ENCODE measurements at places on chromosomes 2 and 18. TPM values are rescaled to one million over a fixed set of nuclear protein-coding genes. Genes with fewer than 3 reads are reported as not detected.

DNA sequence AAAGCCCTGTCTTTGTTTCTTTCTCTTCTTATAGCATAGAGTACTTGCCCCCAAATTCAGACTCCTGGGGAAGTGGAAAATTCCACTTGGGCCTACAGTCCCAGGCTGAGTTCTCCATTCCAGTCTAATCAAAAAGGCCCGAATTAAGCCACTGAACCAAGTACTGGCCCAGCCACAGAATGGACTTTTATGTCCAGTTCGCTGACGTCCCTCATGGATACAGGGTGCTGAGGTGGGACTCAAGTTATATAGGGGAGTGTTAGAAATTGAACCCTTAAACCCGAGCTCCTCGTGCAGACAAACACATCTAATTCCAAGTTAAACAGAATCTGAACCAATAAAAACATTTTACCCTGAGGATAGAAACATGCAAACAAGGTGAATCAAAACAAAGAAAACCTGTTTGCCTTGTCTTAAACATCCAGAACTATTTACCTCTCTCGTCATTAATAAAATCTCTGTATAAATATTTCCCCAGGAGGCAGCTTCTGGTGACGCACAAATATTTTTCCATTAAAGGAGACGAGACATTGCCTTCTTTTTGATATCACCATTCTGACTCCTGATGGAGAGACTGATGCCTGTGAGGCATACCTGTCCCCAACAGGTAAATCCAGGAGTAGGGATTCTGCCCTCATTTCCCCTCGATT lies 136.8 kb upstream of the ARL4C start:
- no peak for DNase-seq

- DNase-seq = no peak
These were observed 244.8 kb upstream of the NCKAP5 start for GRCh38 chr2:133812826-133813617.

DNA sequence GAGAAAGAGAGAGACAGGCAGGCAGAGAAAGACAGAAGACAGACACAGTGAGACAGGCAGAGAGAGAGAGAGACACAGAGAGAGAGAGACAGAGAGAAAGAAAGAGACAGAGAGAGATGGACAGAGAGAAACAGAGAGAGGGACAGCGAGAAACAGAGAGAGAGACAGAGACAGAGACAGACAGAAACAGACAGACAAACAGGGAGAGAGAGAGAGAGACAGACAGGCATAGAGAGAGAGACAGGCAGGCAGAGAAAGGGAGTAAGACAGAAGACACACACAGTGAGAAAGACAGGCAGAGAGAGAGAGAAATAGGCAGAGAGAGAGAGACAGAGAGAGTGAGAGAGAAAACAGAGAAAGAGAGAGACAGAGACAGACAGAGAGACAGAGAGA lies 105.3 kb upstream of the ANKRD30BL start:
- no peak for DNase-seq

The REG3A gene
- total RNA-seq = not detected

- DNase-seq = no peak
These were observed 78.4 kb downstream of the LIMS1 start for GRCh38 chr2:108612514-108613183.

DNA sequence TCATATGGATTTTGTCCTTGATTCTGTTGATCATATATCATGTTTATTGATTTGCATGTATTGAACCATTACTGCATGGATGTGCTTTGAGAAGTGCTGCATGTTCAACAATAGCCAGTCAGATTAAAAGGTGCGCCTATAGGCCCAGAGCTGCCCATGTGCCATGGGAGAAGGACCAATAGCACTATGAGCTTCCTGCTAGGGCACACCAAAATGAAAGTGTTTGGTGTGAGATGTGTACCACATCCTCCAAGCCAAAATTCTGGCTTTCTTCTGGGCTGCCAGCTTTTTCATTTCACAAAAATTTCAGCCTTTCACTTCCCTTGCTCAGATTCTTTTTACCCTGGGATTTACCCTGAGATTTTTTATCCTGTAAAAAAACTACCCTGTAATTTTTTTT lies 34.8 kb upstream of the MMADHC start:
- no peak for DNase-seq

The DLX2 gene
- total RNA-seq = 1.9 TPM

The LRRC30 gene
- not detected for total RNA-seq

GRCh38 chr2:226352941-226353560 lies 446.6 kb downstream of the IRS1 start:
- no peak for DNase-seq

DNA sequence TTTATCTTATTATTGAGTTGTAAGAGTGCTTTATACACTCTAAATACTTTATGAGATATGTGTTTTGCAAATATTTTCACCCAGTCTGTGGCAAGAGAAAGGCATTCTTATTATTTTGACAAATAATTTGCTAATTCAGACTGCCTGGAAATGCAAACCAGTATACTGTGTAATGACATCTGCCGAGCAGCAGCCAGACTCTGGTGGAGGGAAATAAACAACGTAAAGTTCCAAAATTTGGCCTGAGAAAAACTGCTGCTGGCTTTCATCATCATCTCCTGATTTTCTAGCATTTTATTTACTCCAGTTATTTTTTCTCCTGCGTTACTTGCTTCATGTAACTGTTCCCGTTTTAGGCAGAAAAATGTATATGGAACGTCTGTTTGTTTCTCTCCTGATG lies 161.6 kb downstream of the RNF152 start:
- no peak for DNase-seq

DNA sequence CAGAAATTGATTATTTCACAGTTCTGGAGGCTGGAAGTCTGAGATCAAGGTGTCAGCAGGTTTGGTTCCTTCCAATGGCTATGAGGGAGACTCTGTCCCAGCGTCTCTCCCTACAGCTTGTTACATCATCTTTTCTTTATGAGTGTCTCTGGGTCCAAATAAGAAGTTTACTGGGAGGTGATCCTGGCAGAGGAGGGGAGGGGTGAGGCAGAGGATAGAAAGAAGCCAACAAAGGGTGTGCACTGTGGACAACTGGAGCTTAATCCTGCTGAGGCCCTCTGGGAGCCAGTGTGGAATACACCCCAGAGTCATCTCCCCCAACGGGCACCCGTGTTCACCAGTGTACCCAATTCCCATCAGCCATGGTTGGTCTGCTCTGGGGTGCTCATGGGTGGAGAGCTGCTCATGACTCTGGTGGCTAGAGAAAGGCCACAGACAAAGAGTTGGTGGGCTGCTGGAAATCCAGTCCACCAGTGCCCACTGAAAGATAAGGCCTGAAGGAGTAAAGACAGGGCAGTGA lies 57.5 kb upstream of the CTLA4 start:
- DNase-seq = no peak

DNA sequence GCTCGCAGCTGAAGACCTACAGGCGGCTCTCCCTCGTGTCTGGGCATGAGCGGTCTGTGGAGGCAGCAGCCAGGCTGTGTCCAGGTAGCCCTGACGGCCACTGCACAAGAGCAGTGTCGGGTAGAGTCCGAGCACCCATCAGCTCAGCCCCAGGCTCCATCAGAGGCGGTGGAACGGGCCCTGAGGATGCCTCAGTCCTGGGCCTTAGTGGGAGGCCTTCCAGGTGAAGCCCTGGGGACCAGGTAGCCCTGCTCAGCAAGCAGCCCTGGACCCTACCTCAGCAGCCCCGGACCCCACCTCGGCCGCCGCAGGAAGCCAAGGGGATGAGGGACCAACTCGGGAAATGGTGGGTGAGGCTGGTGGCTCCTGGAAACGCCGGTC lies 21.3 kb upstream of the KLF11 start:
- no peak for DNase-seq

The SERPINB12 gene
- total RNA-seq = not detected

- no peak for DNase-seq
These were observed 5.8 kb upstream of the SMYD5 start for GRCh38 chr2:73208258-73208657.

DNA sequence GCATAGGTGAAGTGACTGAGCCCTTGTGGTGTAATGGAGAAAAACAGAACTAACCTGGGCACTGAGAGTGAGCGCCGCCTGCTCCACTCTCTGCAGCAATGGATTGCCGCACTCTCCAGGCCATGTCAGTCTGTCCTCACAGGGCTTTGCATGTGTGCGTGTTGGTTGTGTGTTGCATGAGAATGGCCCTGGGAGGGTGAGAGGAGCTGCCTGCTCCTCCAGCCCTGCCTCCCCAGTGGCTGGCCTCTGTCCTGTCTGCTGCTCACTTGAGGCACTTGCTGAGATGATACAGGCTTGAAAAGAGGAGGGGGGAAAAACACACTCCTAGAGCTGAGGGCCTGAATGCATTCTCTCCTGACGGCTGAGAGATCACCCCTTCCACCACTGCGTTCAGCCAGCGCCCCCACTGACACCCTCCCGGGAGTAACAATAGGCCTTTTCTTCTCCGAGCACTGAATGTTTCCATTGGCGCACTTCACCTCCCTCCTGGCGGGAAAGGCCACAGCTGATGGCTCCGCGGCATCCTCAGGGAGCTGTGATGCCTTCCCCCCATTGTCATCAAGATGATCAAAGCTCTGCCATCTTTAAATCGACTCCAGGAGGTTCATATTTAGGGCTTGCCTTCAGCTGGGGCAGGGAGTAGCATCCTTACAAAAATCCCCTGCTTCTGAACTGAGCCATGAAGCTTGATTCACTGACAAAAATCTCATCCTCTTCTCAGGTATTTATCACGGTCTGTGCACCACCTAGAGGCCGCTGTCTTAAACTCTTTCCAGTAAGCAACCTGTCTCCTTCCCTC lies 49.9 kb upstream of the DAPL1 start:
- DNase-seq = peak; percentile 30

- no peak for DNase-seq
These were observed 11.4 kb downstream of the GBX2 start for GRCh38 chr2:236156860-236157194.

- no peak for DNase-seq
These were observed 1132.4 kb upstream of the CDH2 start for GRCh38 chr18:29309366-29309765.

All from NCI-H460 (cell line).